ENCODE measurements at places on chromosomes 12 and 14. TPM values are rescaled to one million over a fixed set of nuclear protein-coding genes. Genes with fewer than 3 reads are reported as not detected.

DNA sequence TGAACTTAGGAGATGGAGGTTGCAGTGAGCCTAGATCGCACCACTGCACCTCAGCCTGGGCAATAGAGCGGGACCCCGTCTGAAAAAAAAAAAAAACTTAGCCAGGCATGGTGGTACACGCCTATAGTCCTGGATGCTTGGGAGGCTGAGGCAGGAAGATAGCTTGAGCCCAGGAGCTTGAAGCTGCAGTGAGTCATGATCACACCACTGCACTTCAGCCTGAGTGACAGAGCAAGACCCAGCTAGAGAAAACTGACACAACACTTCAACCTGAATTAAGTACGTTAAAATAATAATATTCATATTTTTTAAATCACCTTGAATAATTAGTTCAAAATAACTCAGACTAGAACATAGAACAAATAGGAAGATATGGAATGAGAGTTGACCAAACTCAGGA is 5.7 kb upstream of the CATSPERB start:
- no peak for DNase-seq

GRCh38 chr12:28569698-28570411 is 379.6 kb downstream of the CCDC91 start:
- peak; percentile 82 for DNase-seq

SPTLC2 gene
- total RNA-seq: 40.7 TPM

GRCh38 chr14:100662879-100663760 is 63.6 kb upstream of the DLK1 start:
- peak; percentile 67 for DNase-seq

- DNase-seq: no peak
Observed at GRCh38 chr12:55925371-55925770, 2.3 kb downstream of the PYM1 start.

DNA sequence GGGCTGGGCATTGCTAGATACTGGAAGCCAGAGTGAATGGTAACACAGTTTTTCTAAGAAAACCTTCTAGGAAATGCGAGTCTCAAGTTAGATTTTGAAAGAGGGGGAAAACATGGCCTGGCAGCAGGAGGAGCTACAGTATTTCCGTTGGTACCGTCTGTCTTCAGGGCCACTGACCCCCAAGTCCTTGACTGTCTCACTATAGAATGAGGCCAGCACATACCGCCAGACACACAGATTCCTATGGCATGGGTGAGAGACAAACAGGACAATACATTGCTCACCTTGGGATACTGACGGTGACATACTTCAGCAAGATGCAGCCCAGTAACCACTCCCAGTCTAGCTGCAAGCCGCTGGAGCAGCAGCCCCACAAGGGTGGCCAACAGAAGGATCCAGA is 21.7 kb downstream of the SLC11A2 start:
- no peak for DNase-seq

DNA sequence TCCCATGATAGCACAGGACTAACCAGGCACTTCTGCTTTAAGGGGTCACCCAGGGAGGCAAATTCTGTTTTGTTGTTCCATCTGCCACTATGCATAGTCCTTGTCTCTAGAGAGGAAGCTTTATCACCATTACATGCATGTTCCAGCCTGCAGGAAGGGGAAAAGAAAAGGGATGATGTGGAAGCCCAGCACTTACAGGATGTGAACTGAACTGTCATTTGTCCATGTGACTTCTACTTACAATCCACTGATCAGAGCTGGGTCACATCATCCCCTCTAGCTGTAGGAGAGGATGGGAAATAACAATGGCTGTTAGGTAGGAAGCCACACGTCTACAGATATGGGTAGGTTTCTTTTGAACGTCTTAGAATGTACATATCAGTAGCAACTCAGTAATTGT is 203.1 kb downstream of the PTPRO start:
- no peak for DNase-seq

DNA sequence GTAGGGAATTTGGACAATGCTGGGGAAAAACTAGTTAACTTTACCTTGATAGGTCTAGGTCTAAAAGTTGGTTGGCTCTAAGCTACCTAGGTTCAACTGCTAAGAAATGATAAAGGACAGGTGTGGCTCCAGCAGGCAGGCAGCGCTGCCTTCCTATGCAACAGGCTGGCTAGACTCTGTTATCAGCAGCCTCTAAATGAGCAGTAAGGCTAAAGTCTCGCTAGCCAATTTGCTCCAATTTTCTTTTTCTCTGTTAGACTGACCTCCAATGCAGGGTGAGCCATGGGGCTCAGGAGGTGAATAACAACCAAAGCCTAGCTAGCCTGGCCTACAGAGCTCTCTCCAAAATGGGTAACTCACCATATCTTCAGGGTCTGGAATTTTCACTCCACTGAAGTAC is 26.5 kb downstream of the DMAC2L start:
- DNase-seq: no peak

GRCh38 chr14:48748151-48748675 is 838.0 kb downstream of the RPS29 start:
- peak; percentile 8 for DNase-seq

SIX4 gene
- 1.9 TPM for total RNA-seq

DNA sequence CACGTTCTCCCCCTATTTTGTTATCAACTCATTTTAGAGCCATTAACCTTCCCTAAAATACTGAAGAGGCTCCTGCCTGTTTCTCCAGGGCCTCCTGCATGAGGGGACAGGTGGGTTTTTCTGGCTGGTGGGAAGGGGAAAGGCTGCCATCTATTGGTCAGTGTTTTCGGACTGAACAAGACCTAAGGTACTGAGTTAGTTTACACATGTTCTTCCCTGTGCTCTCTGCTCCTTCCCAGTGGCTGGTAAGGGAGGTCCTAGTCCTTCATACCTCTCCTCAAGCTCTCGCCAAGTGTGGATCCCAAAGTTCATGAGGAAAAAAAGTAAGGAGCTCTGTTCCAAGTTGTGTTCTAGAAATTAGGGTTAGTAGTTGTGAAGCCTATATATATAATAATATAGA is 357.5 kb downstream of the FSCB start:
- DNase-seq: peak; percentile 5

TSPAN9 gene
- total RNA-seq: 35.6 TPM

GRCh38 chr14:74045522-74045921 is 26.4 kb downstream of the BBOF1 start:
- DNase-seq: no peak

GRCh38 chr12:4112734-4113325 is 160.7 kb upstream of the CCND2 start:
- DNase-seq: no peak

DNA sequence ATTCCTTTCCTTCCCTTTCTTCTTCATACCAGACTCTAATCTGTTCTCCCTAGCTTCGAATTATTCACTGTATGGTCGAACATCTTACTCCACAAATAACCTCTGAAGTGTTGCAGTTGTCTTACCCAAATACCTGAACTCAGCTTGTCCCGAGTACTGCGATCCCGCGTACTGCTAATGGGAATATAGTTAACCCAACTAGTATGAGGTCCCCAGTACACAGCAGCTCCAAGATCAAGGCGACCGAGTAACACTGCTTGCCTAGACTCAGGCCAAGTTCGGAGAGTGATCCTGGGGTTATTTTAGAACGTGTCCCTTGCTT is 462 bp upstream of the ETNK1 start:
- DNase-seq: no peak

DNA sequence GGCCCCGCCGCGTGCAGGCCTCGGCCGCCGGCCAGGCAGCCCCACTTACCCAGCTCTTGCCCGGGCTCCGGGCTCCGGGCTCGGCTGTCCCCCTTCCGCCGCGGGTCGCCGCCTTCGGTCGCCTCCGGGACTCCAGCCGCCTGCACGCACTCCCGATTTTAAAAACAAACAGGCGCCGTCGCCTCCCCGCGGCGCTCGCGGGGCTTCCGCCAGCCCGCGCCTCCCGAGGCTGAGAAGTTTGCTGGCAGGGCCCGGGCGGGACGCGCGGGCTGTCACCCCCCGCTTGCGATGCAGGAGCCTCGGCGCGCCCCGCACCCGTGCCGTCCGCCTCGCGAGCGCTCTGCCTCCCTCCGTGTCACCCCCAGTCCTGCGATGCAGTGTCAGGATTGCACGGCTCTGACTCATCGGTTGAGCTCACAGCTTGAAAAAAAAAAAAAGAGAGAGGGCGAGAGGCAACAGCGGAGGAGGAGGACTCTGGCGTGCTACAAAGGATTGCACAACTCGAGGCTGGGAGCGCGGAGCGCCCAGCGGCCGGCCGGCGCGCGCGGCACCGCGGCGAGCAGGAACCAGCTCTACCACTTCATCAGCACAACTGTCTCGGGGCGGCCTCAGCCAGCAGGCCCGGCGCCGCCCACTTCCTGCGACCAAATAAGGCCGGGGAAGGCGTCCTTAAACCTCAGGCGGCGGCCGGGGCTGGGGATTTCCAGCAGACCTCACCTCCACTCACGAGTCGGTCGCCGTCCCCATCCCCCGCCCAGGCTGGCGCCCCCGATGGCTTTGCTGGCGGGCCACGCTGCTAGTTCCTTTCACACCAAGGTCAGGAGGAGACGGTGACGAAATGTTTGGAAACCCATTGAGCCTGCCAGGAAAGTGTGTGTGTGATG is 45.8 kb upstream of the PNMA1 start:
- peak; percentile 100 for DNase-seq

DNA sequence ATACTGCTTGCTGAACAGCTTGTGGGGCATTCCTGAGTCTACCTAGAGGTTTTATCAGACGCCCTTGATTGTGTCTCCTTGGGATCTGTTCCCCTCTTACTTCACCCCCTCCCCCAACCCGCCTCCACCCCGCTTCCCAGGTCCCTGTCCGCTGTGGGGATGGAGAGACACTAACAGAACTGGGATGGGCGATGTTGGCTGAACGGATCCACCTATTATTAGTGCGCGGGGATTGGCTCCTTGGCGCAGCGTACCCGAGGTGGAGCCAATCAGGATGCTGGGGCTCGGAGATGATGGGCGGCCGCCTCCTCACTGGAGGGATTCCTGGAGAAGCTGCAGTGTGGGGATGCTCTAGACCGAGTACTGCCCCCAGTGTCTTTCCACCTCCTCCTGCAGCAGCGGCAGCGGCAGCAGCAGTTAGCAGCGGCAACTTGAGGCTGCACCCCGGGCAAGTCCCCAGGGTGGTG is at the start of gene SYT1:
SYT1 (plus strand) TSS at position 372 of the 467 bp plus-strand sequence.
- peak; percentile 25 for DNase-seq

GRCh38 chr12:95532851-95533250 is 18.4 kb downstream of the USP44 start:
- DNase-seq: no peak

- no peak for DNase-seq
Observed at GRCh38 chr12:88600272-88600671, 20.0 kb upstream of the KITLG start.

ADAM21 gene
- 0.41 TPM for total RNA-seq

DNA sequence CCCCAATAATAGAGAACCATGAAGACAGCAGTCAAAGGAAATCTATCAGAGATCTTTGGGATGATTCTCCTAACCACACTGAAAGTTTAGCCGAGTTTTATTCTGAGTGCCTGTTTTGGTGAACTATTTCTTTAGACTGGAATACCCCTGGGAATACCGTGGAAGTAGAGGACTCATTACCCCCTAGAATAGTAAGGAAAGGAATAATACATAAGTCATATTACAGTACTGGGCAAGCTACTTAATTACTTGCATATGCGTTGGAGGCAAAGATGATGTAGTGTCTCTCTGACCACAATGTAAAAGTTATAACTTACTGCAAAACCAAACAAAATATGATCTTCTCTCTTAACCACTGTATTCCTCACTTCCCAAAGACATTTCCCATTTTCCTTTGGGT is 25.5 kb downstream of the ZC2HC1C start:
- no peak for DNase-seq

- DNase-seq: peak; percentile 74
Observed at GRCh38 chr12:49842519-49843352, at the start of gene BCDIN3D. Gene BCDIN3D (minus strand): TSS chr12:49843106. CDS start chr12:49843087, 19 bp downstream.

DNA sequence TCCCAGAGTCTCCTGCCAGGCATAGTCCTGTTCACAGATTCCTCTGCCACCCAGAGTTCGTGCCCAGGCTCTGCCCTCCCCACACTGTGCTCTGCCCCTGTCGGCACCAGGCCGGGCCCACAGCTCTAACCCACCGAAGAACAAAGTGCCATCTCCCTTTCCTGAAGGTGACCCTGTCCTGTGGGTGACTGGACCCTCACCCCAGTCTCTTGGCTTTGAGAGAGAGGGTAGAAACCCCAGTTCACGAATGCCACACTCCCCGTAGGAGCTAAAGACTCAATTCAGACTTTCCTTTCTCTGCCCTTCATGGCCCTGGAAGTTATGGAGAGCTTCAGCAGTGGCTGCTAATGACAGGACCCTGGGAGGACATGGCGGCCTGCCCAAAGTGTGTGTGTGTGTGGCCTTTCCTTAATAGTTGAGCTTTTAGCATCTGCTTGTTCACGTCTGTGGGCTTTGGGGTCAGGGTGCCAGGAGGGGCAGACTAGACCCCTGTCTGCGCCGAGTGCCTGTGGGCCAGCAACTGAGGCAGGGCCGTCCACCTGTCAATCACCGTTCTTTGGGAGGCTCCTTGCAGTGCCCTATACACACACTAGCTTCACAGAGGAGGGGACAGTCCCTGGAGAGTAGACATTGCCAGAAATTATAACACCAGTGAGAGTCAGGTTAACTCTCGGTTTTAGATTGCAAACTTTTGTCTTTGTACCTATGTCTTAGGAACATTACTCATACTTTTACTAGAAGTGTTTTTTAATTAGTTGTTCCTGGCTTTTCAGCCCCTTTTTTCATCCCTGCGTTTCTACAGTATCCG is 84.6 kb upstream of the DYNC1H1 start:
- no peak for DNase-seq

GRCh38 chr12:91866566-91866965 is 279.1 kb downstream of the BTG1 start:
- no peak for DNase-seq

SCN8A gene
- 0.29 TPM for total RNA-seq

DNA sequence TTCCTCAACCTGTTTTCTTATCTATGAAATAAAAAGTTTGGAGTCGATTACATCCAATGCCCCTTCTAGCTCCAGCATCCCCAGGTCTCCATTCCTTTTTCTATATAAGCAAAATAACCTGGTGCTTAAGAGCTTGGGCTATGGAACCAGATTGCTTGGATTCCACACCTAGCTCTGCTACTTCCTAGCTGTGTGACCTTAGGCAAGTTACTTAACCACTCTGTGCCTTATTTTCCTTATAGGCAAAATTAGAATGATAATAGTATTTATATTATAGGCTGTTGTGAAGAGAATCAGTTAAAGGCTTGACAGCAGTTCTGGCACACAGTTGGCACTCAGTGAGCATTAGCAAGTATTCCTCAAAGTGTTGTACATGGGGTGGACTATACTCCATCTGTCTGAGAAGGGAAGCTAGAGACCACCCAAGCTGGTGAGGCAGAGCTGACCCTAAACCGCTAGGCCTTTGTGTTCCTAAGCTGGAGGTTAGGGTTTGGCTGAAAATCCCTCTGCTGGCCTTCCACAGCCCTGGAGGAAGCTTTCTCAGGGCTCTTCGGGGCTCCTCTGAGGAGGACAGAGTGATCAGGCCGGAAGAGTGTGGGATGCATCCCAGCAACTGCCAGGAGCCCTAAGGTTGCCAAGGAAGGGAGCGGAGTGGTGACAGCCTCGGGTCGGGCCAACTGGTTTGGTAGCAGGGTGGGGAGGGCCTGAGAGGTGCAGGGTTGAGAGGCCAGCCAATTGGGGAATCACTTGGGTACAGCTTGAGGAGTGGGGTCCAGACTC is 6.0 kb upstream of the KRT4 start:
- no peak for DNase-seq

GRCh38 chr14:76920331-76921087 is 94.3 kb downstream of the LRRC74A start:
- DNase-seq: no peak
